ENCODE measurements at places on chromosomes 6 and 20. TPM values are rescaled to one million over a fixed set of nuclear protein-coding genes. Genes with fewer than 3 reads are reported as not detected.

GRCh38 chr6:107625264-107625663 is 135.3 kb downstream of the SOBP start:
- peaks cover 7% of the 10 kb centered on the region for H3K4me1 ChIP-seq
- H3K36me3 ChIP-seq: no peaks in the 10 kb centered on the region
- no peak overlapping the region for H3K4me3 ChIP-seq

GRCh38 chr20:51062065-51062464 is 39.2 kb upstream of the KCNG1 start:
- H3K36me3 ChIP-seq: peaks cover 5% of the 10 kb centered on the region
- H3K27ac ChIP-seq: no peak overlapping the region
- no peaks in the 10 kb centered on the region for H3K4me1 ChIP-seq
- H3K27me3 ChIP-seq: peaks cover 25% of the 10 kb centered on the region

The MAFB gene
- not detected for total RNA-seq

DNA sequence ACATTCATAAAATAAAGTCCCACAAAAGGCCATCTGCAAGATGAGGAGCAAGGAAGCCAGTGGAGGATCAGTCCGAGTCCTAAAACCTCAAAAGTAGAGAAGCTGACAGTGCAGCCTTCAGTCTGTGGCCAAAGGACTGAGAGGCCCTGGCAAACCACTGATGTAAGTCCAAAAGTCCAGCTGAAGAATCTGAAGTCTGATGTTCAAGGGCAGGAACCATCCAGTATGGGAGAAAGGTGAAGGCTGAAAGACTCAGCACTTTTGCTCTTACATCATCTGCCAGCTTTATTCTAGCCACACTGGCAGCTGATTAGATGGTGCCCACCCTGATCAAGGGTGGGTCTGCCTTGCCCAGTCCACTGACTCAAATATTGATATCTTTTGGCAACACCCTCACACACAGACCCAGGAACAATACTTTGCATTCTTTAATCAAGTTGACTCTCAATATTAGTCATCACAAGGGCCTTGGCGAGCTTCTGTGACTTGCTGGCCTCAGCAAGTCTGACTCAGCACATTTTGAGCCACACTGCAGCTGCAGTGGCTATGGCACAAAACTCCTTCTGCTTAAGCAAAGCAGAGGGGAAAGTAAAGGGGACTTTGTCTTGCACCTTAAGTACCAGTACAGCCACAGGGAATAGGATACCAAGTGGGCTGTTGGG is 1370.3 kb upstream of the CITED2 start:
- peaks cover 1% of the 10 kb centered on the region for H3K27me3 ChIP-seq
- peaks cover 19% of the 10 kb centered on the region for H3K4me1 ChIP-seq
- H3K36me3 ChIP-seq: peaks cover 49% of the 10 kb centered on the region
- peak; percentile 48 for DNase-seq
- H3K27ac ChIP-seq: peak overlapping the region; percentile 62

The TRIM15 gene
- not detected for total RNA-seq

Measured in HFFc6 (cell line).